Left hindlimb (tissue), 1 donor: ENCODE measurements at places on chromosomes 12 and 14.

DNA sequence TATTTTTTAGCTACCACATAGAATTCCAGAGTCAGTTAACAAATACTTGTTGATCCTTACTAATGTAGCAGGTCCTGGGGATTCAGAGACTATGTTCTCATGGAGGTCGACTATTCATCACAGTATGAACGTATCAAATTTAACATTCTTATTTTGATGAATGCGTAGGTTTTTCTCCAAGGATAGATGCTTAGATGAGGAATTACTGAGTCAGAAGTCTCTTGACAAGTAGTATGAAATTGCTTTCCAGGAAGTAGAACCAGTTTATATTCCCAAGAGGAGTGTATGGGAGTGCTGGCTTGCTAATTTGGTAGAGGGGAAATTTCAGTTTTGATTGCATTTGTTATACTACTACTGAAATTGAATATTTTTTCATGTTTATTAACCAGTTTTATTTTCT is 42.8 kb upstream of the CRADD start:
- DNase-seq = no peak

DNA sequence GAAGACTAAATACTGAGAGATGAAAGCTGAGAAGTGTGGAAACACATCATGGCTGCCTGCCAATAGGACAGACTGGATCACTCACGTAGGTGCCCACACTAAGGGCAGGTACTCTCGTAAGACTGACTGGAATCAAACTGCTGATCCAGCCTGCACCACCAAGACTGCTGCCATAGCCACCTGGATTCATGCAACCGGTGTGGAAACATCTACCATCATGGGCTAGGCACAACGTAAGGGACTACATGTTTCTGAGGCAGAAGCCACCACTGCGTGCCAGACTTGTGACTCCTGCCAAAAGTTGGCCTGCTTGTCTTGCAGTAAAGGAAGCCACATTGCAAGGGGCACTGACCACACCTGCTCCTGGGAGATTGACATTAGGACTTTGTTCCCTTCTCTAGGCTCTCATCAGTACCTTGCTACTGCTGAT is 3.8 kb downstream of the POMT2 start:
- no peak for DNase-seq

- DNase-seq = no peak
Measured at GRCh38 chr14:80754696-80755095, 186.8 kb downstream of the CEP128 start.

GRCh38 chr12:71871116-71871515 is 31.6 kb downstream of the TBC1D15 start:
- no peak for DNase-seq

- no peak for DNase-seq
Measured at GRCh38 chr12:74539261-74539660, 1.6 kb downstream of the ATXN7L3B start.

DNA sequence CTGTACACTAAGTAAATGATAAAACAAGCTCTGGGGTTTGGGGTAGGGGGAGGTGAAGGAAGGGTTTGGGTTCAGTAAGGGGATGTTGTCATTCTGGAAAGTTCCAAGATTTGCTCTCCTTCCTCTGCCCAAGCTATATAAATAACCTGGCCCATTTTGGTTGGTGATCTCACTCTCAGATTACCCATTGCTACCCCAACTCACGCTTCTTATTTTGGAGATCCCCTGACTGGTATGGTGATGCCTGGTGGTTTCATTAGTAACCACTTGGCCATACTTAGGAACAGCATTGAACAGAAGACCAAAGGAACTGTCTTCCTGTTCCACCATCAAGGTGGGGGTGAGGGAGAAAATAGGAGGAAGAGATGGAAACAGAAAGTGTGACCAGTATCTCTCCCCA is 259.6 kb upstream of the TBX3 start:
- DNase-seq = no peak
